ENCODE measurements at places on chromosomes 16 and 17.

- DNase-seq: no peak
These were observed 24.6 kb downstream of the NME3 start for GRCh38 chr16:1746693-1747195.

DNA sequence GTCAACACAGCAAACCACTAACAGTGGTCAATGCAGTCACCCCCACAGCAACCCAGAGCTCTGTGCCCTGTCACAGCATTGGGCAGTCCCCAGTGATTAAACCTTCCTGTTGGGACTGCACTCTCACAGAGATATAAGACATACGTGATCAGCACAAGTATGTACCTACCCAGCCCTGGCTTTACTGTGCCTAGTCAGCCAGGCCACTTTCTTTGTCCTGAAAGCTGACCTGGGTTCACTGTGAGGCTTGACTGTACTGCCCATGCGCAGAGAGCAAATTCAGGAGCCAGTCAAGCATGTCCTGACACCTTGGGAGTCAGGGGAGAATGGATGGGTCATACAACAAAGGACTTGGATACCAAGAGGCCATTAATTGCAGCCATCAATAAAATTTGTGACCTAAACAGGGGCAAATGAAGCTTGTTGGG lies 10.9 kb upstream of the TMEM170A start:
- DNase-seq: no peak

DNA sequence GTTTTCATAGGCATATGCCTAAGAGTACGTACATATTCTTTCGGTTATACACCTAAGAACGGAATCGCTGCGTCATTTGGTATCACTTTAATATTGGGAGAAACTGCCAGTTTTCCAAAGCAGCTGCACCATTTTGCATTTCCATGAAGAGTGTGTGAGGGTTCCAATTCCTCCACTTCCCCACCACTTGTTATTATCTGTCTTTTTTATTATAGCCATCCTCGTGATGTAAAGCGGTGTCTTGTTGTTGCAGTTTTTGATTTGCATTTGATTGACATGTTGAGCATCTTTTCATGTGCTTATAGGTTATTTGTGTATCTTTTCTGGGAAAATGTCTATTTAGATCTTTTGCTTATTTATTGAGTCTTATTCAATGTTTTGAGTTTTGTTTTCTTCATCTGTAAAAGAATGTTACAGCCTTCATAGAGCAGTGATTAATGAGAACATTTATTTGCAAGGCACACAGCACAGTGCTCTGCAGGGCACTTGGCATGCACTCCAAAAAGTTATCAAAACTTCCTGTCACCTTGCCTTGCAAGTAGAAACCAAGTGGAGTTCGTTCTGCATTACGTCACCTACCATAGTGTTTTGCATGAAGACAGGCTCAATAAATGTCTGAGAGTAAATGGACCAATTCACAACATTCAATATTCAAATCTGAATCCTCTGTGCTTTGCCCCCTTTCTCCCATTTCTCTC lies 26.6 kb upstream of the ST6GALNAC1 start:
- no peak for DNase-seq

GRCh38 chr16:72532906-72533410 lies 361.0 kb upstream of the PMFBP1 start:
- no peak for DNase-seq

DNA sequence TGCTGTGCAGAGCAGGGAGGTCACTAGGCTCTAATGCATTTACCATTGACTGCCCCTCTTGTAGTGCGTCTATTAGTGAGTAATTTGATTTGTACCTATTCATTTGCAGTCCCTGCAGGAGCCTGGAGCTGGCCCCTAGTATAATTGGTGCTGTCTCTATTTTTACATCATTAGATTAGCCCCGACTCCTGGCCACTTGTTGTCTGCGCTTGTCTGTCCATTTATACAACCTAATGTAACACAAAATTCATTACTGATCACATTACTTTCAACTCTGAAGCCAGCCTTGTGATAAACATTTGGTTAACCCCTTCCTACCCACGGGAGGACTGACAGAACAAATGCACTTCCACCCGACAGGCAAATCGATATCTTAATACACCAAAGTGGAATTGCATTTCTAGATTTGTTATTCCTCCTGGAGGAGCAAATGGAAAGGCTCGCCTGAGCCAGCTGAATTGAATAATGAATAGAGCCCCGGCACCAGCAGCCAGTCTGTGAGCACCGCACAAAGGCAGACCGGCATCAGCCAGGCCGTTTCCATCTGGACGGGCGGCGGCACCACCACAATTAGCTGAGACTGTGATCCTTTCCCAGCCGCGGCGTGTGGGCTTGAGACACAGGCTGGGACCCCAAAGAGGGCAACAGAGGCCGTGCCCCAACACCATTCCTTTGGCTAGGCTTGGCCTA lies 18.7 kb upstream of the TBX2 start:
- peak; percentile 99 for DNase-seq

- DNase-seq: no peak
These were observed 78.9 kb upstream of the LHX1 start for GRCh38 chr17:36858119-36859002.

- no peak for DNase-seq
These were observed 9.0 kb downstream of the MAP2K6 start for GRCh38 chr17:69423450-69423849.

DNA sequence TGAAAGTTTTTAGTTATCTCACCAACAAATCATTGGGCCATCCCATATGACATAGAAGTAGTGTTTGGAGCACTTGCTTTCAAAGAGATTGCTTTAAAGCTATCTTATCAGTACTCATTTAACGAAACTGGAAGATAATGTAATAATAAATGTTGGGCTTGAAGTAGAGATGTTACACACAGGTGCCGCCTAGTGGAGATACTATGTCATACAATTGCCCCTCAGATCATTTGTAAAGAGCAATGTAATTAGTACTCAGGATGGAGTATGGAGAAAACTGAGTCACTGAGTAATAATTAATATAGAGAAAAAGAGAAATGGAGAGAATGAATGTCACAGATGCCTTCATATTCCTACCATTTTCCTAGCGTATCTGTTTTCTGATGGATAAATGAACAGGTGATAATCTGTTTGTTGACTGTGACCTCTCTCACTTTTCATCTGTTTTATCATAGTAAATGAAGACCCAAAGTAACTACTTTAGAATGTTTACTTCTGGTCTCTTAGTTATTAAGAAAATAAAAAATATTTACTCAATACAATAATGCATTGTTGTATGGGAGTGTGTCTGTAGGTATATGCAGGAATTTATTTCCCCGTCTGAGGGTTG lies 80.4 kb downstream of the EFCAB5 start:
- DNase-seq: peak; percentile 77

DNA sequence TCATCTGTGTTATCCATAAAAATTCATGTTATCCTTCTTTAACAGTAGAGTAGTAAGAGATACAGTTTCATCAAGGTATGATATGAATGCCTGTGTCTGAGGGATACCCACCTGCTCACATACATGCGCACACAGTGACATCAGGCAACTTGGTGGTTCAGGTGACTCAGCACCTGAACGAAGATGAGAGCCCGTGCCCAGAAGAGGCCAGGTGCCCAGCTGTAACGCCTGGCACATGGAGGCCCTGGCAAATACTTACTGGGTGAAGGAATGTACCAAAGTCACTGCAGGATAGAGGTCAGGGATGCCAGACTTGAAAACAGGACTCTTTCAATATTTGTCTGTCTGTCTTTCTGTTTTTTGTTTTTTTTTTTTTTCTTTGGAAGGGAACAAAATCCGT lies 72.6 kb upstream of the LGALS9 start:
- DNase-seq: no peak

- DNase-seq: no peak
These were observed 4.3 kb upstream of the ADGRG1 start for GRCh38 chr16:57624044-57624688.

GRCh38 chr17:82281502-82282238 lies 8.2 kb upstream of the CSNK1D start:
- DNase-seq: no peak

- no peak for DNase-seq
These were observed 107.6 kb upstream of the MED13 start for GRCh38 chr17:62172492-62173291.

DNA sequence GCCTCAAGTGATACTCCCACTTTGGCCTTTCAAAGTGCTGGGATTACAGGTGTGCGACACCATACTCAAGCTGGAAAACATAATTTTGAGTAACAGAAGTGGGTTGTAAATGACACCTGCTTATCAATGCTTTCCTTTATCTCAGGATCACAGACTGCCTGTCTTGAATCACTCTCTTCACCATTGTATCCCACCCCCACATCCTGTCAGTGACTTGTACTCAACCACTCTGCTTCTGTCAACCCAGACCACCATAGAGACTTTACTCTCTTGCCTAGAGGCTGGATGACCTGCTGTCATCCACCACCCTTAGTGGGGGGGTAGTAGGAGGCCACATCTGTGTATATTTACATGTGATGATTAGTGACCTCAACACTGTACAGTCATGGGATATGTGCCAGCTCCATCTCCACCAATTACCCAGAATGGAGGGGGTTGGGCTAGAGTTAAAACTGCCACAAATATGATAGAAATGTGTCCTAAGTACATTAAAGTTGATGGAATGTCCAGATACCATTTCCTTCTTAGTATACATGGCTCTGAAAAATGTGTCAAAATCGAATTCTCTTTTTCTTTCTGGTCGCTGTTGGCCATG lies 338.7 kb downstream of the GRIN2A start:
- no peak for DNase-seq

GRCh38 chr17:77407321-77408277 lies 266.8 kb downstream of the SEC14L1 start:
- DNase-seq: no peak

DNA sequence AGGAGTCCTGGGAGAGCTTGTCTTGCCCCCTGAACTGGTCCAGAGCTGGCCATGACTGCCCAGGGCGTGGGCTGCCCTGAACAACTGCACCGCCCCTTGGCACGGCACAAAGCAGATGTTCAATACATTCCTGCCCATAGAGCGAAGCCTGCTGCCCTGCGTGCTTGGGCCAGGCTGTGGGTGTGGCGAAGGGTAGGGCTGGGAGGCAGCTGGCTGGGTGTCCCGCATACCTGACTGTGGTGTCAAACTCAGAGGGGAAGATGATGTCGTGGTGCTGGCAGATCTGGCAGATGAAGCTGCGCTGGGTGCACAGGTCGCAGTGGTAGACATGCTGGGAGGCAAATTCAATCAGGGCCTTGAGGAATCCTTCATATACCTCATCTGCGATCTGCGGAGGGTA lies 124.2 kb upstream of the SMURF2 start:
- no peak for DNase-seq

All from SK-N-DZ (cell line).